Fibroblast of skin of left biceps (primary cell): ENCODE measurements at places on chromosomes 4 and X.

GRCh38 chr4:62133101-62133897 is 933.2 kb downstream of the ADGRL3 start:
- no peak for DNase-seq

- DNase-seq: peak; percentile 36
Measured at GRCh38 chr4:84681486-84682274, 98.8 kb downstream of the CDS1 start.

DNA sequence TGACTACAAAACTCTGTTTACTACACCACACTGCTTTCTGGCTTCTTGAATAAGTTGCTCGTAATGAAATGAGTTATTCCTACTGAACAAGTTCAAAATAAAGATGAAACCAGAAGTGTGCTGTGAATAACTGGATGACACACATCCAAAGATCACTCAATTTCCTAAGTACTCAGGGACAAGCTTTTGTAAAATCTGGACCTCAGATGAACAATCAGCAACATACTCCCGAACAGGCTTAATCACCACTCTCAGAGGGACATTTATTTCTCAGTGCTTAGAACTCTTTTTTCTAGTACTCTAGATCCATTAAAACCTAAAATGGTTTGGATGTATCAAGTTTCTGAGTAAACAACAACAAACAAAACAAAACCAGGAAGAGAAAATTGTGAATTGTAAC is 61.5 kb upstream of the EXOC1L start:
- DNase-seq: no peak

DNA sequence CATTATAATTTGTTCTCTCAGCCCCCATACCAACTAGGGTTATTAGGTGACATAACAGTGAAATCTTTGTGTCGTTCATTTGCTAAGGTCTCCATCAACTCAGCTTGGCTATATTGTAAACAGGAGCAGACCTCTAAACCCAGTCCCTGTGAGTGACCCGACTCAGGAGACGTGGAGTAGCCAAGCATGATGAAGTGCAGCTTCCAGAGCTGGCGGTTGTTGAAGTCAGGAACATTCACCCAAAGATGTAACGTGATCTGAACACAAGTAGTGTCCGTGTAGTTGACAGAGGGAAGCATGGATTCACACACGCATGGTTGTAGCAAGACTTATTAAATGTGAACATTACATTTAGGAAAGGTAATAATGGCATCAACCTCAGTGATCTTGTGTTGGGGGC is 102.3 kb downstream of the FAM193A start:
- DNase-seq: no peak

- no peak for DNase-seq
Measured at GRCh38 chr4:25330905-25331808, 18.6 kb downstream of the ZCCHC4 start.

GRCh38 chrX:120137439-120137838 is 21.0 kb upstream of the RHOXF2 start:
- no peak for DNase-seq

GRCh38 chr4:84968925-84969324 is 2.4 kb upstream of the WDFY3 start:
- DNase-seq: no peak

DNA sequence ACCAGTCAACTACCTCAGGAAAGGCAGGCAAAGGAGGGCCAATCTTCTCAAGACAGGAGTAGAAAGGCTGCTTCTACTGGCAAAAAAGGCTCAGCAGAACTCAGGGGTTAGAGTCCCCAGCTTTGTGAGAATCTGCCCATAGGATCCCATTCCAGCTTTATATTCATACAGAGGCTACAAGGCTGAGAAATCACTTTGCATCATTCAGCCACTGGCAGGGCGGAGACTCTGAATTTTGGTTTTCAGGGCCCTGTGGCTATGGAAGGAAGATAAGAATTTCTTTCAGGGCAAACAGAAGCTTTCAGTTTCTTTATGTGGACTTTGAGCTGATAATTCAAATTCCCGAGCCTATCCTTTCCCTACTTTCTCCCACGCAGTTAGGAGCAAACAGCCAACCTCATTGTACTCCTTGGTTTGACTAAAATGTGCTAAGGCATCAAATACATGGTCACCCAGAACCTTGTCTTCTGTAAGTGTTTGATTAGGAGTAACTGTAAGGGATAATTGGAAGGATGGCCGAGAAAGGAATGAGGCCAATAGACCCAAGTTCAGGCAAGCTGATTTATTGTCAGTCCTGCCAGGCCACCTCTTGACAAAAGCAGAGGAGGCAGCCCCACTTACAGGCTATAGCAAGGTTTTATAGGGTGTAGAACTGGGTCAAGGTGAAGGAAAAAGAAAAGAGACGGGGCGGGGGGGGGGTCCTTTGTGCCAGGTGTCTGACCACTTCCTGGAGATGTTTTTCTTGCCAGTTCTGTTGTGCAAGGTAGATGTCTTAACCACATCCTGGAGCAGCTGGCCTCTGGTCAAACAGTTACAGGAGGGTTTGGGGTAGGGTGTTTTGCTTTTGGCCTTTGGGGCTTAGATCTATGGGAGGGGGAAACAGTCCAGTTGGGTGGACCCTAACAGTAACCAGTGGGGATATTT is 165.3 kb upstream of the PPP1R2C start:
- DNase-seq: no peak

DNA sequence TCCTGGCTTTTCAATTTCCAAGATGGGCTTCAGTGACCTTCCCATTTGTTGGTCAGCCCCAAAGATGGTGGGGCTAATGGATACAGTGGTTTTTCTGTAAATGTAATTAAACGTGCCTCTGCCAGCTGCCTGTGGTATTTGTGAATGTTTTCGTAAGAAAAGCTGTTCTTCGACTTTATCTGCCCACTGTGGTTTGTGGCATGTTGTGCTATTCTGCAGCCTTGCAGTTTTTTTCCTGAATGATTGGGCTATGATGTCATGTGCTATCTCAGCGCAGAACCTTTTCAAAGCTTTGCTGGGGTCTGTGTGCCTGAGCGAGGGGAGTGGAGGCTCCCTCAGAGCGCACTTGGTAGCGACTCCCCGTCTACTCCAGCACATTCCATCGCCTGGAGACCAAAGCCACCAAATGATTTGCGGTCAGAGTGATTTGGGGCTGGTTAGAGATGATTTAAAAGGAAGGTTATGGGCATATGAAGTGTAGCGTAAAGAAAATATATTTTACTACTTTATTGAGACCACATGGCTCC is 137.5 kb downstream of the PALLD start:
- peak; percentile 99 for DNase-seq

- DNase-seq: no peak
Measured at GRCh38 chrX:41667631-41668030, 21.1 kb upstream of the GPR34 start.

GRCh38 chr4:38157592-38157991 is 197.4 kb downstream of the PTTG2 start:
- no peak for DNase-seq

DNA sequence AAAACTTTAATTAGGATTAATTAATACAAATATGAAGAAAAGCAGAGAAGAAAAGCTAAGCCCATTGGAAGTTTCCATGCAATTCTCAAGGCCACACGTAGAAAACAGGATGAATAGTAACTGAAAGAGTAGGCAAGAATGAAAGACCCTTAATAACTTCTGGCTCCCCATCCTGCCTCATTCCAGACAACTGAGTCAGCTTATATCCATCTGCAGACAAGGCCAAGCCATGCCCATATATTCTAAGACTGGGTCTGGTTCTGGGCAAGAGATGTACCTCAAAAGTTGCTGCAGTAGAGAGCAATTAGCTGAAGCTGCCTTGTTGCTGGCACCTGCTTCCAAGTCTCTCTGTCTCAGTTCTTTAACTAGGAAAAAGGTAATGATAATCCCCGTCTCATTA is 244.1 kb downstream of the GPC3 start:
- DNase-seq: no peak

DNA sequence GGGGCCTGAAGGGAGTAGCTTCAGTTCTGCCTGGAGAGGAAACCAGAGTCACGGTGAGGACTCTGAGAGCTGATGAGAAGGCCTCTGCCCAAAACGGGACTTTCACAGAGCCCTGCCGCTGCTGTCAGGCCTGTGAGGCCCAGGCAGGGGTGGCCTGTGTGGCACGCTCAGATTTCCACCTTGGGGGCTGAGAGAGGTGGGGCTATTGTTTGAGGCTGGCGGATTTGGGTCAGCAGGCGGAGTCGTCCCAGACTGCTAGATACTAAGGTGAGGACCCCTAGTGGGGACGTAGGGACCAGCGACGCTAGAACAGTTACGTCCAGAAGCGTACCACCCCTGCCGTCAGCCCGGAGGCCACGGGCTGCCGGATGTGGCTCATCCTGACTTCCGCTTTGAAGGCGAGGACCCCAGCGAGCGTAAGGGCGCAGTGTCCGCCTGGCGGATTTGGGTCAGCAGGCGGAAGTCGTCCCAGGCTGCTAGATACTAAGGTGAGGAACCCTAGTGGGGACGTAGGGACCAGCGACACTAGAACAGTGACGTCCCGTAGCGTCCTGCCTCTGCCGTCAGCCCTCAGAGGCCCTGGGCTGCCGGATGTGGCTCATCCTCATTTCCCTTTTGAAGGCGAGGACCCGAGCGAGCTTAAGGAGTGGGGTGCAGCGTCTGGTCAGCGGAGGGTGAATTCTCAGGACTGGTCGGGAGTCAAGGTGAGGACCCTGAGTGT is at the start of gene MAGEB1:
Gene MAGEB1, plus strand, starts transcription at position 378 of the 721 bp plus-strand sequence. CDS start 3,348 bp downstream, outside the sequence.
- DNase-seq: no peak

DNA sequence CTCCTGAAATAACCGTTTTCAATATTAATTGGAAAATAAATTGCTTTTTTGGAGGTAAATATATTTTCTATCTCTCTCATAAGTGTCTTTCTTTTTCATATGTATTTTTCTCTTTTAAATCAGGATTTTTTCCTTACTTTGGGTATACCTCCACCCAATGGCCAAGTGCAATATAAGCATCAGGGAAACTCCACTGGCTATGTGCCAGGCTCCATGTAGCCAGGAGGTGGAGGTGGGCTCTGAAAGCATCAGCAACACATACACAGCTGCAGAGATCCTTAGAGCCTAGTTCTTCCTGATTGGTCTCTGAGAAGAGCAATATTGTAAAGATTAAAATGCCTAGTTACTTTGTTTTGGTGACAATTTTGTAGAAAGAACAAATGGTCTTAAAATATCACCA is 3.4 kb downstream of the GABRA2 start:
- no peak for DNase-seq

DNA sequence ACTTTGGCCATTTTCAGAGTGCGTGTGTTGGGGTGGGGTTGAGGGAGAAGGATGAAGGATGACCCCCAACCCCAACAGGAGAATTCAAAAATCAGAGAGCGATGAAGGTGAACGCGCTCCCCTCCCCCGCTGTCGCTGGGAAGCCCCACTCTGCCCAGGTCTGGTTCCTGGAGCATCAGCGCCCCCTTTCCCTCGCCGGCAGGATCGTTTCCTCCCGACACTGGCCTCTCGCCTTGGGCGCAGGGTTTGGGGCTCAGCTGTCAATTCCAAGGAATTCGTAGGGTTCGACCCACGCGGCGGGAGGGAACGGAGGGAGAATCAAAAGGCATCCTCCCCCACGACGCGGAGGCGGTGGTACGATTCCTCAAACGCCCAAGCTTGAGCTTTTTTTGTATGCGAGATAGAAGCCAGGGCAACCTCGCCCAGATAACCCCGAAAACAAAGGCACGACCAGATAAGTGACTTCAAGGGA is 1.0 kb upstream of the PDGFRA start:
- peak; percentile 72 for DNase-seq

DNA sequence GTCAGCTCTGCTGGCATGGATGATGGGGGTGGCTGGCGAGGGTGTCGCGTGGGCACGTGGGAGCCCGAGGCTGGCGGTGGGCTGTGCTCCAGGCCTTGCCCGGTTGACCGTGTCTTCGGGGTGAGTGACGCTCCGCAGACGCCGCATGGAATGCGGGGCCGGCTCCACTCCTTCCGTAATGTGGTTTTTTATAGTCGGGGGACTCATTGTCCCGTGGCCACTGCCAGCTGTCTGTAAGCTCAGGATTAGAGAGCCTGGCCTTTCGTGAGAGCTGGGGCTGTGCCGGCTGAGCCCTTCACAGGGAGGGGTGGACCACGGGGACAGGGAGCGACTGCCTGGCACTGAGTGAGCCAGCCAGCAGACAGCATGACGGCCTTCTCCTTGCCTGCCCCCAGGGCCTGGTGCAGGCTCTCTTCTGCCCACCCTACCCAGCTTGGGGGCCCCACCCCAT is 20.4 kb downstream of the DOK7 start:
- DNase-seq: no peak

GRCh38 chr4:69760455-69760854 is at the start of gene SULT1B1:
SULT1B1 (minus strand) TSS chr4:69760620; CDS start chr4:69755217, 5,403 bp downstream.
- peak; percentile 52 for DNase-seq

- DNase-seq: no peak
Measured at GRCh38 chrX:1500701-1501624, 36.0 kb downstream of the P2RY8 start.

DNA sequence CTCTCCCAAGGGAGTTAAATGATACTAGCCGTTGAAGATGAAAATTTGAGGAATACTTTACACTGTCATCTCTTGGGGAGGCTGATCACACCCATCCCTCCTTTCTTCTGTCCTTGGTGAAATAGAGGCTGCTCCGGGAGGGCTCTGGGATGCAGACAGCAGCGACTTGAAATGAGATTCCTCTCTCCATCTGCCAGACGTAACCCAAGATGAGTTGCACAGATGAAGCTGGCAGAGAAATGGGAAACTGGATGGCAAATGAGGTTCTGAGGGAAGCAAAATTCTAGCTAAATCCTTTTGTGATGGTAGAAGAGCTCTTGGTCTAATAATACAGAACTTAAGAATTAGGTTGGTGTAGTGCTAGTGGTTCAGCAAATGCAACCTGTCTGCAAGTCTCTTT is 201.4 kb downstream of the AASDH start:
- no peak for DNase-seq

DNA sequence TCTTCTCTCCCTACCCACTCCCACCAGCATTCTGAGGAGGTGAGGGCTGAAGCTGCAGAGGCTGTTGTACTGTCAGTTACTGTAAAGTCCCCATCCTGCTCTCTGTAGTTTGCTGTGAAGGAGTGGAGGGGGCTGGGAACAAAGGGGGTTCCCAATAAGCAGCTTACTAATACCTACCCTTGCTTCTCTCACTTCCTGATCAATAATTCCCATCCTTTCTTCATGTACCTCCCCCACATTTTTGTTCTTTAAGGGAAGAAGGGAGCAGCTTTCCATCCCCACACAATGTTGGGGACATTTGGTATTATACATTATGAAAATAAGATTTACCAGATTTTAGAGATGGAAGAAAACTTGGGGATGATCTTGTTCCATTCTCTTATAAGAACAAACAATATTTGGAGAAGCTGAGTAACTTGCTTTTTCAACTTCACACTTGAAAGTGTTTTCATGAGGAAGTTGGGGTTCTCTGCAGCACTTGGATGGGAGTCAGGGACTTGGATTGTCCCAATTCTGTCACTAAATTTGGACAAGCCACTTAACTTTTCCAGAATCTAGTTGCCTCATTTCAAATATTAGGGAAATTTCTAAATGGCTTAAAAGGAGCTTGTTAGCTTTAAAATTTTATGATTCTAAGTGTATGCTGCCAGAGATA is 5.4 kb downstream of the TBC1D1 start:
- no peak for DNase-seq

DNA sequence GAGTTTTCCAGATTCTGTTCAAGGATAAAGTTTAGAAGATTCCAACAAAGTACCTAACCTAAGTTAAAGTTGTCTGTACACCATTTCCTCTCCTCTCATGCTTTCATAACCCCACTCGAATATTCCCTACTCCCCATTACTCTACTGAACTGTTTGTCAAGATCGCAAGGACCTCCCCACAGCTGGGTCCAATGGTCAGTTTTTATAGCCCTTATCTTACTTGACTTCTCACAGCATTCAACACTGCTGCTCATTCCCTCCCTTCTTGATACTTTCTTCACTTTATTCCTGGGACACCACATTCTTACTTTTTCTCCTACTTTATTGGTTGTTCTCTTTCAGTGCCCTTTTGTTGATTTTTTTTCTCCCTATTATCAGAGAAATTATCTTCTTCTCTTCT is 30.9 kb downstream of the QDPR start:
- DNase-seq: no peak

- no peak for DNase-seq
Measured at GRCh38 chrX:43176686-43177085, 398.7 kb upstream of the PPP1R2C start.
